ENCODE measurements at places on chromosomes 12 and 14. TPM values are rescaled to one million over a fixed set of nuclear protein-coding genes. Genes with fewer than 3 reads are reported as not detected.

The SLC4A8 gene
- polyA plus RNA-seq, result 0.65 TPM

The RNFT2 gene
- 1.0 TPM for polyA plus RNA-seq

The CAPS2 gene
- 2.1 TPM for polyA plus RNA-seq

The C12orf54 gene
- 0.44 TPM for polyA plus RNA-seq
